Stimulated activated CD8-positive, alpha-beta memory T cell treated with anti-CD3 and anti-CD28 coated beads, Interleukin-12 subunit alpha, Interleukin-12 subunit beta, amount 100 ng/mL, for 4 hours (primary cell): ENCODE measurements at places on chromosomes 5 and 9.

- no peak for DNase-seq
Measured at GRCh38 chr9:88023001-88023400, 48.7 kb upstream of the CDK20 start.

- no peak for DNase-seq
Measured at GRCh38 chr5:92713335-92713743, 867.7 kb downstream of the NR2F1-AS1 start.

DNA sequence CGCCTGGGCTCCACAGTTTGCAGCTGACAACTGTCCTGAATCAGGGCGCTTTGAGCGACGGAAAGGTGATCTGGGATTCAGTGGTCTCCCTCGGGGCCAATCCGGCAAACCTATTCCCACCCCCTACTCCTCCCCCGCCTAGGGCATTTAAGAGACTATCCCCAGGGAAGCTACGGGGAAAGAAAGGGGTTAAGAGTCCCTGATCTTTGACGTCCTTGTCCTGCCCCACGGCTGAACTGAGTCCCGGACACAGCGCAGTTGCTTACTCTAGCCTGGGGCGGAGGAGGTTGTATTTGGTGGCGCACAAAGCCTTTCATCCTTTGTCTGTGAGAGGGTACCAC is 3.4 kb downstream of the RORB start:
- no peak for DNase-seq

DNA sequence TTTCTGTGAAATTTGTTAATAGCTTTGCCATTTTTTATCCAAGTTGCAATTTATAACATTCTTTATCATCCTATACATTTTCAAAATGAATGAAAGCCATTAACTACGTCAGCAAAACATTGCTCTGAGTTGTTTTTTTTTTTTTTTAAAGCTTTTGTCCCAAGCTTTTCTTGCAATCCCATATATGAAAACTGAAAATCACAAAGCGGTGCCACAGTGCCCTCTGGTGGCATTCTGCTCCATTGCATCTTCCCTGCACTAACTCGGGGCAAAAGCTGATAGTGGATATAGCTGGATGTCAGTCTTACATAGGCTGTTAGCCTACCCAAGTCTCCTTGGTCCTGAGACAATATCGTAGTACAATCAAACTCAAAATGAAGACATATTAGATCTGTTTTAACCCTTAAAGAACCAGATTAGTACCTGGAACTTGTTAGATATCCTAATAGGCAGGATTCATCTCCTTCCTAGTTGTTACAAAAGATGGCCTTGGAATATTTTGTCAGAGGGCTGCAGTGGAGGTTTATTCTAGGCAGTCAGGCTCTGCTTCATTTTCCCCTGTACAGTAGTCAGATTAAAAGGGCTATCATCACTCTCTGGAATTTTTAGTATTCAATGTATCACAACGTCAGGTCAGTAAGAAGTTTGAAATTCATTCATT is 669.9 kb downstream of the PTPRD start:
- no peak for DNase-seq

- DNase-seq: no peak
Measured at GRCh38 chr9:13587571-13587970, 308.1 kb upstream of the MPDZ start.

DNA sequence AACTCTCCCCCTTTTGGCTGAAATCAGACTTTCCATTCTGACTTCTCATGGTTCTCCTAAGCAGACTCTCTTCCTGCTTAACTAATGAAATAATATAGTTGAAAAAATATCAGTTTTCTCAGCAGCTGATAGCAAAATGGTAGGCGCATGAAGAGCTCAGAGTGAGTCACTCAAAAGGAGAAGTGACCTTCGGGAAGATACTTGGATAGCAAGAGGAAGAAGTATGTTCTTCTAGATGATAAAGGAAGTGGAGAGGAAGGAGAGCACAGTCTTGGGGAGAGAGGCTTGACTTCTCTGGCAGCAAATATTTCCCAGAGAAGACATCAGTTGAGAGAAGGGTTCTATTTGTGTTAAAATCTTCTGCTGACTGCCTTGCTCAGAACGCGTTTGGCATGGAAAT is 101.5 kb downstream of the TAF11L14 start:
- DNase-seq: no peak

GRCh38 chr9:74887041-74887980 is at the start of gene TRPM6:
Gene TRPM6 (minus strand): TSS chr9:74887921. CDS start chr9:74887856, 65 bp downstream.
- DNase-seq: no peak

DNA sequence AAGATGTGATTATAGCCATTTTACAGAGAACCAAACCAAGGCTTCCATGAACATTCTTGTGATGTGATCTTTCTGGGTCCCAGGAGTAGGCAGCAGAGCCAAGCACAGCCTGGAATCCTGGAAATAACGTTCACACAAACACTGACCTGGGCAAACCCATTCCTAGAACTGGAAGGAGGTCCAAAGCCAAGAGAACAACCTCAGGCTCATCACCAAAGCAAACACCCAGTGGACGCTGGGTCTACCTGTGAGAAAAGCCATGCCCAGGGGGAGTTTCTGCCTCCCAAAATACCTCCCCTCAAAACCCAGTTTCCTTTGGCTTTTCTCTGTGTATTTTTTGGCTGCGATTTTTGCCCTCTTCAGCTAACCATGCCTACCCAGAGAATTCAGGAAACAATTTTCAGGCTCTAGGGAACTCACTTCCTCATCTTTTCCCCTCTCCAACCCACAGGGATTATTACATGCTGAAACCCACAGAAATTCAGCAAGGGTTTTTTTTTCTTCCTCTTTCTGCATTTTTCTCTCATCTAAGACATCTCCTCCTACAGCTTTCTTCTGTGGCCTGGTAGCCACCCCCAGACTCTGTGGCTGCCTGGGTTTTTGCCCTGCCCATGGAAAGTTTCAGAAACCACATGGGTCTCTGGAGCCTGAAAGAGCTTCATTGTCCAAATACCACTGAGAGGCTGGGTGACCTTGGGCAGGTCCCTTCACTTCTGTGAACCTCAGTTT is 75.0 kb downstream of the TNC start:
- DNase-seq: no peak
